ENCODE measurements at places on chromosomes 16 and 17. TPM values are rescaled to one million over a fixed set of nuclear protein-coding genes. Genes with fewer than 3 reads are reported as not detected.
A peak's percentile ranks its signal among the peaks of the same experiment; 100 is the strongest.

The TMEM100 gene
- 20.6 TPM for total RNA-seq

DNA sequence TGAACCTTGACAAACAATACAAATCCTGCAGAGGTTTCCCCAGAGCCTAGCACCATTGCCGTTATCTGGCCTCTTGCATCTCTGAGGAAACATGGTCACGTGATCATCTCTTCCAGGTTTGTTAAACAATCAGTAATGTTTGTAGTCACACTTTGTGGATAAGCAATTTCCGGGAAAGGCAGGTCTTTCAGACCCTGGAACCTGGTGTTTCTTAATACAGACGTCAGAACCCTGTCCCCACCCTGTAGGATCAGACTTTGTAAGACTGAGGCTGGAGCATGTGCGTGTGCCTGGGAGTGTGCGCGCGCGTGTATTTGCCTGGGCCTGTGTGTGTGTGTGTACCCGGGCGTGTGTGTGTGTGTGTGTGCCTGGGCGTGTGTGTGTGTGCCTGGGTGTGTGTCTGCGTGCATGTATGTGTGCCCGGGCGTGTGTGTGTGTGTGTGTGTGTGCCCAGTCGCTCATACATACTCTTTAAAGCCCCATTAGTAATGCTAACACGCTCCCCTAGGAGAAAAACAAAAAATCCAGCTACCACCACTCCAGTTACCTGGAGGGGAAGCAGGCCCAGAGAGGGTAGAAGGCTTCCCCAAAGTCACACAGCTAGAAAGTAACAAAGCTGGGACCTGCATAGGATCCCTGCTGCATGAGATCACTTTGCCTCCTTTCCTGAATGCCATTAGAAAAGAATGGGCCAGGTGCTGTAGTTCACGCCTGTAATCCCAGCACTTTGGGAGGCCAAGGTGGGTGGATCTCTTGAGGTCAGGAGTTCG is 5.3 kb downstream of the CTNS start:
- no peak overlapping the region for H3K27ac ChIP-seq
- no peaks in the 10 kb centered on the region for H3K27me3 ChIP-seq
- peaks cover 14% of the 10 kb centered on the region for H3K4me1 ChIP-seq
- DNase-seq = no peak
- peaks cover 5% of the 10 kb centered on the region for H3K36me3 ChIP-seq
- H3K4me3 ChIP-seq = no peak overlapping the region

DNA sequence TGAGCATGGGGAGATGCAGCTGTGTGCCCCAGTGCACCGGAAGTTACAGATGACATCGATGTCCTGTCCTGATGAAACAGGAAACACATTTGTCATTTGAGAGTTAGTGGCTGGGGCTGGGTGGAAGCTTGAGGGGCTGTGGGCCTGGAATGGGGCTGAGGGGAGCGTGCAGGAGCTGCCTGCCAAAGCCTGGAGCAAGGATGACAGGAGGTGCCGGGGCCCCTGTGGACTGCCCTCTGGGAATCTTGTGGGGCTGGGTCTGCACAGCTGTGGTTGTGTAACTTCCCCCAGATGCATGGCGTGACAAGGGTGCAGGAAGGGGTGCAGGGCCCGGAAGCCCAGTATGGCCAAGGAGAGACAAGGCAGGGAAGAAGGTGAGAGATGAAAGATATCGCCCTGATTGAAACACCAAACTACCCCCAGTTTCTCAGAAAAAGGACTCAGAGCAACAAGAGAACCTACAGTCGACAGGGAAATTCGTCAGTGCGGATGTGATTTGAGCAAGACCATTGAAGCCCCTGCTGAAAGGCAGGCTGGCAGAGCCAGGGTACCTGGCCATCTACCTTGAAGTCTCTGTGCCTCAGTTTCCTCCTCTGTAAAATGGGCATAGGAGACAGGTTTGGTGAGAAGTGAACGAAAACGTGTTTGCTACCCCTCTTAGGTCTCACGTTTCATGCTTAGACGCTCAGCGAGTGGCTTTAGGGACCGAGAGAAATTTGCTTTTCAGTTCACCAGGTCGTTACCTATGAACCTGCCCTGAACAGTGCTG is 8.8 kb downstream of the MMP25 start:
- peaks cover 19% of the 10 kb centered on the region for H3K4me1 ChIP-seq
- no peaks in the 10 kb centered on the region for H3K36me3 ChIP-seq
- H3K27ac ChIP-seq = no peak overlapping the region
- no peaks in the 10 kb centered on the region for H3K27me3 ChIP-seq
- no peak overlapping the region for H3K4me3 ChIP-seq
- DNase-seq = no peak

The SLC5A2 gene
- total RNA-seq = not detected

- H3K27me3 ChIP-seq = no peaks in the 10 kb centered on the region
- H3K4me1 ChIP-seq = no peaks in the 10 kb centered on the region
- DNase-seq = no peak
- H3K36me3 ChIP-seq = no peaks in the 10 kb centered on the region
- H3K27ac ChIP-seq = no peak overlapping the region
These were observed 42.9 kb downstream of the CDRT4 start for GRCh38 chr17:15424521-15424920.

The CHST6 gene
- 0.25 TPM for total RNA-seq

The C16orf74 gene
- 18.2 TPM for total RNA-seq

DNA sequence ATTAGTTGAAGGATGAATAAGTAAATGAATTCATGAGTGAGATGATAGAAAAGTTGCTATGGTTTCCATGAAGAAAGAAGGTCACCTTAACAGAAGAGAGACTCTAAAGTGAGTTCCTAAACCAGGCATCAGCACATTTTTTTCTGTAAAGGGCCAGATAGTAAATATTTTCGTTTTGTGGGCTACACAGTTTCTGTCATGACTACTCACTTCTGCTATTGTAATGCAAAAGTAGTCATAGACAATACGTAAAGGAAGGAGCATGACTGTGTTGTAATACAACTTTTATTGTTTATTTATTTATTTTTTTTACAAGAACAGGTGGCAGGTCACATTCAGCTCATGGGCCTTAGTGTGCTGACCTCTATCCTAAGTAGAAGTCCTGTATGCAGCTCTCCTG is 426.1 kb upstream of the DYNLRB2 start:
- no peaks in the 10 kb centered on the region for H3K27me3 ChIP-seq
- H3K4me1 ChIP-seq = peaks cover 7% of the 10 kb centered on the region
- H3K36me3 ChIP-seq = no peaks in the 10 kb centered on the region
- H3K27ac ChIP-seq = no peak overlapping the region

- DNase-seq = no peak
- H3K36me3 ChIP-seq = no peaks in the 10 kb centered on the region
- H3K4me3 ChIP-seq = no peak overlapping the region
- no peak overlapping the region for H3K27ac ChIP-seq
- H3K4me1 ChIP-seq = no peaks in the 10 kb centered on the region
- no peaks in the 10 kb centered on the region for H3K27me3 ChIP-seq
These were observed 1631.0 kb downstream of the CDH8 start for GRCh38 chr16:60405286-60405685.

DNA sequence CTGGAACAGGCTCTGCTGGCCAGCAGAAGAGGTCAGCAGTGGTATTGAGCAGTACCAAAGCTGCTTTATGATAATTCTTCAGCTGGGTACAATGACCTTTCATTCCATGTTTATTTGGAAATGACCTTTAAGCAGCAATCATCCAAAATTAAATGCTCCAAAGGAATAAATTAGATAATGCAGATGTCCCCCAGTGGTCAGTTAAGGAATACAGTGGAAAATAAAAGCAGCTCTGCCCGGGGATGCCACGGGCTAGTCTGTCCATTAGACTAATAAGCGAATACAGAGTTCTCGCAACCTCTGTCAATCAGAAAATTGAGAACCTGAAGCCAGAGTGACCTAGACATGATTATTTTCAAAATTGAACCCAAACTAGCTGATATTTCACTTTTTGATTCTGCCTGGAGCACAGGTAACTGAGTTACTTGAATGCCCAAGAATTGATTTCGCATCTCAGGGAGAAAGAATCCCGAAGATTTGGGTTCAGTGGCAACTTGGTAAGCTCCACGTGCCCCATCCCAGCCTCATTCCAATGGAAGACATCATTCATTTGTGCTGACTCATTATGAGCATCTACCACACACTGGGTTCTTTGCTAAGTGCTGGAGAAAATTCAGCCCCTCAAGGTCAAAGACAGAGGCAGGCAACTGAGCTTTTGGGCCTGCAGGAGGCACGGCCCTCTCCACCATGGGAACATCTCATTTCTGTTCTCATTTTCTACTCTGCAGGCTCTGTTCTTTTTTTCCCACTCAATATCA is 34.4 kb upstream of the SLC39A11 start:
- no peaks in the 10 kb centered on the region for H3K36me3 ChIP-seq
- no peak for DNase-seq

GRCh38 chr17:10875984-10876555 is 38.2 kb upstream of the PIRT start:
- H3K27me3 ChIP-seq = no peaks in the 10 kb centered on the region
- DNase-seq = no peak
- no peak overlapping the region for H3K27ac ChIP-seq
- no peaks in the 10 kb centered on the region for H3K4me1 ChIP-seq

DNA sequence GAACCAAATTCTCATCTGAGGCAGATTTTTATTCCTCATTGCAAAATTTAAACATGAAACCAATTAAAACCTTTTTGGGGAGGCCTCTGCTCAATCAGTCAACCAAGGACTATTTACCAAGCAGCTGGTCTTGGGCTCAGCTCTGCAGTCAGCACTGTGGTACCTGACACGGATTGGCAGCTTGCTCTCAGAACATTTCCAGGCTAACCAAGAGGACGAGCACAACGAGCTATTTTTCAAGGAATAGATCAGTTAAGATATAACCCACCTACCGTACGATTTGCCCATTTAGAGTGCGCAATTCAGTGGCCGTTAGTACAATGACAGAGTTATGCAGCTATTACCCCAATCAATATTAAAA is 26.4 kb upstream of the KLHDC4 start:
- H3K36me3 ChIP-seq = no peaks in the 10 kb centered on the region
- peaks cover 5% of the 10 kb centered on the region for H3K4me1 ChIP-seq
- no peak overlapping the region for H3K4me3 ChIP-seq
- no peaks in the 10 kb centered on the region for H3K27me3 ChIP-seq

The LRRC36 gene
- not detected for total RNA-seq

- no peaks in the 10 kb centered on the region for H3K36me3 ChIP-seq
- no peaks in the 10 kb centered on the region for H3K4me1 ChIP-seq
- no peak overlapping the region for H3K4me3 ChIP-seq
- H3K27ac ChIP-seq = no peak overlapping the region
These were observed 27.9 kb upstream of the PMFBP1 start for GRCh38 chr16:72199761-72200337.

DNA sequence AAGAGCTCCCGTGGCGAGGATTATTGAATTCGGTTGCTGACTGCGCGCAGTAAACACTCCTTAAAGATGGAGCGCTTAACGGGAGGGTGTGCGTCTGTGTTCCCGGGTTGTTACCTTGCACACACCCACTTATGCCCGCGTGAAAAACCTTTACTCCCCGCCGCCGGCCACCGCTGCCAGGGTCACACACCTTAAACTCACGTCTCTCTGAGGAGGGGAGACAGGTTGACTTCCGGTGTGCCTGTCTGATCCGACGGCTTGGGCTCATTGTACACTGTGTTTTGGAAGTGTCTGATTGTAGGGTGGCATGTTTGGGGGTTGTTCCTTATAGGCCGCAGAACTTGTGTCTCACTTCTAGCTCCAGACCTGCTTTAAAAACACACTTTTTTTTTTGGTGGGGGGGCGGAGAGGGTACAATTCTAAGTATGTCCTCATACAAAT is 66.8 kb downstream of the KPNA2 start:
- H3K36me3 ChIP-seq = no peaks in the 10 kb centered on the region
- no peaks in the 10 kb centered on the region for H3K27me3 ChIP-seq
- peak overlapping the region; percentile 95 for H3K27ac ChIP-seq
- DNase-seq = no peak
- H3K4me1 ChIP-seq = peaks cover 18% of the 10 kb centered on the region
- peak overlapping the region; percentile 81 for H3K4me3 ChIP-seq

- H3K4me1 ChIP-seq = no peaks in the 10 kb centered on the region
- no peaks in the 10 kb centered on the region for H3K27me3 ChIP-seq
- H3K36me3 ChIP-seq = no peaks in the 10 kb centered on the region
- no peak for DNase-seq
- no peak overlapping the region for H3K27ac ChIP-seq
These were observed 26.2 kb downstream of the TEKT5 start for GRCh38 chr16:10668322-10669045.

GRCh38 chr17:77300016-77300686 is 159.4 kb downstream of the SEC14L1 start:
- no peaks in the 10 kb centered on the region for H3K36me3 ChIP-seq
- H3K27ac ChIP-seq = no peak overlapping the region
- H3K4me3 ChIP-seq = no peak overlapping the region
- H3K4me1 ChIP-seq = peaks cover 13% of the 10 kb centered on the region
- no peak for DNase-seq
- no peaks in the 10 kb centered on the region for H3K27me3 ChIP-seq

The NOB1 gene
- 67.0 TPM for total RNA-seq

The NAGLU gene
- 24.6 TPM for total RNA-seq

DNA sequence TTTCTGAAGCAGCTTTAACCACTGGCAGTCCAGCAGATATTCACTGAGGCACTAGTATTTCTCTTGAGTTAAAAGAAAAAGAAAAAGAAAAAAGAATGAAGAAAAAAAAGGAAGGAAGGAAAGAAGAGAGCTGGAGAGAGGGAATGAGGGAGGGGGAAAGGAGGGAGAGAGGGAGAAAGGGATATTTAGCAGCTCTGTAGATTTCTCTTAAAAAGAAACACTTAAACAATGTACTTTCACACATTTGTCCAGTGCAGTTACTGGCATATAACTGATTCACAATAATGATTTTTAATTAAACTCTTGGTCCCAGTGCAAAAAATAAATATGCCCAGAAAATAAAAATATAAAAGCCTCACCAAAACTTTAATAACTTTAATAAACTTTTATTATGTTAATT is 386.4 kb downstream of the KCNJ2 start:
- no peak for DNase-seq
- H3K27me3 ChIP-seq = no peaks in the 10 kb centered on the region
- H3K4me3 ChIP-seq = no peak overlapping the region
- H3K27ac ChIP-seq = no peak overlapping the region

- no peaks in the 10 kb centered on the region for H3K27me3 ChIP-seq
- H3K27ac ChIP-seq = no peak overlapping the region
- no peaks in the 10 kb centered on the region for H3K4me1 ChIP-seq
- H3K4me3 ChIP-seq = no peak overlapping the region
- DNase-seq = no peak
- no peaks in the 10 kb centered on the region for H3K36me3 ChIP-seq
These were observed 219.0 kb downstream of the UTP18 start for GRCh38 chr17:51479303-51479702.

GRCh38 chr16:85379041-85380001 is 233.8 kb upstream of the GSE1 start:
- H3K36me3 ChIP-seq = no peaks in the 10 kb centered on the region
- no peak overlapping the region for H3K4me3 ChIP-seq
- DNase-seq = no peak
- no peaks in the 10 kb centered on the region for H3K27me3 ChIP-seq

All from vagina (tissue), 2 donors.